ENCODE measurements at places on chromosomes 3 and 15.

GRCh38 chr15:40680151-40680550 is 14.8 kb upstream of the RAD51 start:
- no peak for DNase-seq

- no peak for DNase-seq
Observed at GRCh38 chr15:69132977-69133861, 27.2 kb upstream of the GLCE start.

DNA sequence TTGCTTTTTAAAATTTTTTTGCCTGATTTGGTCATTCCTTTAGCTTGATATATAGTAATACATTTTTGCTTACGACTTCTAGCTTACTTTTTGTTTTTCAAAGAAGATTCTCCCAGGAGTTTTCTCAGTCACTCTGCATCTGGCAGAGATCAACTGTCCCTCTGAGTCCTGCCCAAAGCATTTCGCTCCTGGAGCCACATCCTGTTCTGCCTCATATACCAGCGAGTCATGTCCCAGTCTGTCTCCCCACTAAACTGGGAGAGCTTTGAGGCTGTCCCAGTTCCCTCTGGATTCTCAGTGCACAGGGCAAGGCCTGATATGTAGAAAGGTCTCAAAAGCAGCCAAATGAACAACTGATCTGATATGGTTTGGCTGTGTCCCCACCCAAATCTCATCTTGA is 326.3 kb downstream of the ARRDC4 start:
- no peak for DNase-seq

GRCh38 chr3:111545349-111545748 is 3.4 kb downstream of the CD96 start:
- no peak for DNase-seq

GRCh38 chr3:33936921-33937525 is 138.6 kb downstream of the PDCD6IP start:
- no peak for DNase-seq

DNA sequence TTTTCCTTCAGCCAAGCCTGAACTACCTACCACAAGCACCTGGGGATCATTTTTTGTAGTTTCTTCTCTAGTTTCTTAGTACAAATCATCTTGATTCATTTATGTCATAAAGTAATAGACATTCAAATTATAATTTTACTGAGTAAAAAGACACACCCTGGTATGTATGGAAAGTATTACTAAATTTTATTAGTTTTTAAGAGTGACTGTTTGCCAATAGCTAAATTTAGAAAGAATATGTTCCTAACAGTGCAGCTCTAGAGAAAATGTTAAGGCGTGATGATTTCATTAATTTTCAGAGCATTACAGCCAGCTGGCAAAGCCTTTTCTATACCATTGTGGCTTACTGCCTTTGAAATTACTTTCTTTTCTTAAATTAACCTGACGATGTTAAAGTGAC is 612.0 kb upstream of the KCNMB2 start:
- no peak for DNase-seq

DNA sequence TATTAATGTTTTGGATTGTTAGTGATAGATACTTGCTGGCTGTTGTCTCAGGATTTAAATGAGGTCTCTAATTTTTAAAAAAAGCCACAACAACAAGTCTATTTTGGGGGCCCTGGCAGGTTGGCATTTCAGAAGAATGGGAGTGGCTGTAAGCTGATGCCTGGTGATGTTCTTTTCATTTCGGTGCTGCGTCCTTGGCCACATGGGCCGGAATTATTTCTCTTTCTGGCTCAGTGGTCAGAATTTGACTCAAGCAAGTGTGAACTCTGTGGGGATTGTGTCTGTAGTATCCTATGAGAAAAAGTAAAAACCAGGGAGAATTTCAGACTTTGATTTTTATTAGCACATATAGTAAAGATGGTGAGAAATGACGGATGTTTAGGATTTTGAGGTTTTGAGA is 203.0 kb downstream of the AKAP13 start:
- DNase-seq, result no peak

GRCh38 chr15:66041276-66041675 is 172.0 kb downstream of the RAB11A start:
- DNase-seq, result no peak

DNA sequence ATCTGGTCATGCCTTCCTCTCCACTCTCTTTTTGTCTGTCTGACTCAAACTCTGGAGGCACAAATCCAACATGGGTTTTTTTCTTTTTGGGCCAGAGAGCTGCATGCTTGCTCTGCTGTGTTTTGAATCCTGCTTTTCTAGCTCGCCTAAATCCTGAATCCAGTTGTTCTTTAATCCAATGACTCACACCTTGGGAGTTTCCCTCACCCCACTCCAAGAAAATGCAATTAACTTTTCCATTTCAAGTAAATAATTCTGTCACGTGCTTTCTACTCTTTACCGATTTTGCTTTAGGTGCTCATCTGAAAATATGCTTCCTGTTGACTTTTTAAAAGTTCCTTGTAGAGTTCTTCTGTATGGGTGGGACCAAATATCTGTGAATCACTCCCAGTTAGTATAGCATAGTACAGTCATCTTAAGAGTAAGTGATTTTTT is 47.6 kb downstream of the SLMAP start:
- DNase-seq, result peak; percentile 87

- no peak for DNase-seq
Observed at GRCh38 chr15:90006217-90007075, 5.3 kb downstream of the ZNF710 start.

GRCh38 chr3:135565546-135565945 is 400.0 kb upstream of the PPP2R3A start:
- no peak for DNase-seq

- no peak for DNase-seq
Observed at GRCh38 chr3:54488297-54488696, 365.9 kb downstream of the CACNA2D3 start.

- no peak for DNase-seq
Observed at GRCh38 chr3:36796881-36797280, 32.5 kb upstream of the DCLK3 start.

DNA sequence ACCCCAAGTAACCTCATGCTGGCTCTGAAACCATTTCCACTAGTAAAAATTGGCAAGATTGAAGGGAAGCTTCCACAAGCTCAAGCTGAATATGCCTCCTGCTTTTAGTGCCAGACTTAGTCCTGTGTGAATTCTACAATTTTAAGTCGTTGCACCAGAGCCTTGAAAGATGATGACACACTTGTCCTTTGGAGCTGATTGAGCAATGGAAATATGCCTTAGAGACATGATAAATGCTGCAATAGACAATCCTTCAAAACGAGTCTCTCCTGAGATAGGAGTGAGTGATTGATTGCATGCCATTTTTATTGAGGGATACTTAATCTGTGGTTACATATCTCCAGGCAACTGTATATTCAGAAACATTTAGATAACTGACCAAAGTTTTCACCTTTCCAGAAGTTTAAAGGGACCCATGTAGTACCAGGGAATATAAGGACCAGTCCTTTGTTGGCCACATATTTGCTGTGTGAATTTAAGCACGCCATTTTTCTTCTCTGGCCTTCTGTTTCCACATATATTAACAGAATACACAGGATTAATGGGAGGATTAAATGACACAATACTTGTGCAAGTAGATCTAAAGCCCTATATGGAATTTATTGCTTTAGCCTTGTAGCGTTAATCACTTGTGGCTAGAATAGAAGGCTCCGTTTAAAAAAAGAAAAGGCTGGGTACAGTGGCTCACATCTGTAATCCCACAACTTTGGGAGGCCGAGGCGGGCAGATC is 65.1 kb downstream of the PPARG start:
- no peak for DNase-seq

- DNase-seq, result no peak
Observed at GRCh38 chr3:45574067-45574494, 20.5 kb upstream of the LIMD1 start.

- DNase-seq, result no peak
Observed at GRCh38 chr15:65917407-65917756, 48.1 kb downstream of the RAB11A start.

- DNase-seq, result no peak
Observed at GRCh38 chr3:41075975-41076374, 123.3 kb upstream of the CTNNB1 start.

GRCh38 chr3:31699309-31699953 is 166.7 kb downstream of the STT3B start:
- no peak for DNase-seq

DNA sequence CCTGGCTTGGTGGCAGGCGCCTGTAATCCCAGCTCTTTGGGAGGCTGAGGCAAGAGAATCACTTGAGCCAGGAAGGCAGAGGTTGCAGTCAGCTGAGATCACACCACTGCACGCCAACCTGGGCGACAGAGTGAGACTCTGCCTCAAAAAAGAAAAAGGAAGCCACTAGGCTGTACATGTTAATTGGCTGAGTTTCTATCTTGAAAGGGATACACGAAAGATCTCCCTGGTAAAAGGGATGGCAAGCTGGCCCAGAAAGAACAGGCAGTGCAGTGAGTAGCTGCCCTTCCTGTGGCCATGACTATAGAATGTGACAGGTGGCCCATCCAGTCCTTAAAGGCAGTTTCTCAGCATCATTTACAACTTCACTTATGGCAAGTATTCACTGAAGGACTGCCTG is 12.3 kb downstream of the LRIG1 start:
- no peak for DNase-seq

- DNase-seq, result no peak
Observed at GRCh38 chr3:60636846-60637245, 614.4 kb downstream of the FHIT start.

GRCh38 chr3:180594631-180595558 is 7.1 kb upstream of the TTC14 start:
- no peak for DNase-seq

DNA sequence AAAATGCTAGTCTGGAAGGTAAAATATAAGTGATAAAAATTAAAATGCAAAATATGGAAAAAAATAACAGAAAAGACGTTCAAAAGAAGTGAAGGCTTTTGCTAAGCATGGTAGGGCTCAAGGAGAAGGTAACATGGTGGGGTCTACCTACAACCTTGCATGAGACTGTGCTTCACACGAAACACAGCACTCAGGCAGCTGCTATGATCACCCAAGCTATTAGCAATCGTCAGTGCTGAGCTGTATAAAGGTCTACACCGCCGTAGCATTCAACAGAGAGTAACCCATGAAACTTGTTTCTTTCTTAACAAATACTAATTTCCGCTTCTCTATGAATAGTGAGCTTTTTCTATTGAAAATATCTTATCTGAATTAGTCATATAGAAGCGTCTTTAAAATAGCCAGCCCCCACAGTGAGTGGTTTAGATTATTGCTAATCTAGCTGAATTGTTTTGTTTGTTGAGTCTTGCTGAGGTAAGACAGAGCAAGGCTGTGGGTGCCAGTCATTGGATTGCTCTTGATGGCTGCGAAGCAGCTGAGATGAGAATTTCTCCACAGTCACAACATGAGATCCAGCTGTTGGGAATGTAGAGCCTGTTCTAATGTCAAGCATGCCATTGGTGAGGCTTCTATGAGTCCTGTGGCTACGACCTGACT is 230.0 kb downstream of the KLF13 start:
- DNase-seq, result no peak

GRCh38 chr15:42071717-42072116 is 22.6 kb downstream of the PLA2G4D start:
- no peak for DNase-seq

DNA sequence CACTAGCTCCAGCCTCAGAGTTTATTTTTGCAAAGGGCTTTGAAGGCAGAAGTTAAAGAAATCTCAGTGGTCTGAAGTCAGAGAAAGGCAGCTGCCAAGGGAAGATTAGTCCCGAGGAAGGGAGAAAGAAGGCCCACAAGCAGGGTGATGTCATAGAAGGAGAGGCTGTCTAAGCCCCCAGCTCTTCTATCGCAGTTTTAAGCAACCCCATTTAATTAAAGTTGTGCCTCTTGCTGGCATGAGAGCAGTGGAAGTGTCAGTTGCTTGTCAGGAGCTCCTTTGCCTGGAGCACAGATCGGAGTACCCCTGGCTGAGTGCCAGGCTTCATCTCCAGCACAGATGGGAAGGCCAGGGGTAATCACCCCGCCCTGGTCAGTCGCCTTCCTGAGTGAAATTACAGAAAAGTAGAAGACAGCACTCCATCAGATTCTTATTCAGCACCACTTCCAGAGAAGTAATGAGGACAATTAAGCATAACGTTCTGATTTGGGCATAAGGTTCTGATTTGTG is 530.7 kb downstream of the EPHB1 start:
- DNase-seq, result no peak

DNA sequence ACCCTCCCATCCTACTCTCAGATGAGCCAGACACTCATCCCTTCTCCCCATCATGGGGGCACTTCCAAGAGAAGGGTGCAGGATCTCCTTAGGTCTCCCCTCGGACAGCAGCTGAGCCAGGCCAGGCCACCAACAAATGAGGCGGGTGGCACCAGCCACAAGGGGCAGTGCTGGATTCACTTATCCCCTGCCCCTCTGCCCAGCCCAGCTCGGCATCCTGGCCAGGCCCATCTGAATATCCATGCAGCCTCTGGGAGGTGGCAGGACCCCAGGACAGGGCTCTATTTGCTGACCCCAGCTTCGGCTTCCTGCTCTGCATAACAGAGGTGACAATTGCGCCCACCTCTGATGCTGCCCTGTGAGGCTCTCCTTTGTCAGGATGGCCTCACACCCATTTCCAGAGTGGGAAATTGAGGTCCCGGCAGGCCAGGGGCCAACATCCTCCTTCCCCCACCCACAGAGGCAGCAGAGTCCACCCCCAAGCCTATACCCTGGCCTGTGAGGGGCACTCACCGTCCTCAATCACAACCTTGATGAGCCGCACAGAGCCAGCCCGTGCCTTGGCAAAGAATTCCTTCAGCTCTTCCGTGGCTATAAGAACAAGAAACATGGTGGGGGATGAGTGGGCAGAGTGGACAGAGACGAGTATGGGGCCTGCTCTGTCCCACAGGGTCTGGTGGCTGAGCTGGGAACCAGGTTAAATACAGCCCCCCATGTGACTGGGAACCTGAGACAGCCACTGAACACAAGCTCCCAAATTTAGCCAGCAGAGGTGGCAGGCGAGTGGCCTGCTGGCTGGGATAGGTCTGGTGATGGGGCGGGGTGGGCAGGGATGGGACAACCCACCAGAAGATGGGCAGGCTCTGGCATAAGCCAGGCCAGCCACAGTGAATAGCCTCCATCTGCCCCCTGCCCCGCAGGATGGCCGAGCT is 4.2 kb downstream of the TWF2 start:
- DNase-seq, result no peak

- DNase-seq, result no peak
Observed at GRCh38 chr15:60005352-60006202, 1.5 kb downstream of the FOXB1 start.

GRCh38 chr3:162287600-162287999 is 791.0 kb downstream of the OTOL1 start:
- no peak for DNase-seq

All from glomerular endothelial cell (primary cell).